Cortex of kidney (tissue), 1 donor: ENCODE measurements at places on chromosomes 16 and 17.

DNA sequence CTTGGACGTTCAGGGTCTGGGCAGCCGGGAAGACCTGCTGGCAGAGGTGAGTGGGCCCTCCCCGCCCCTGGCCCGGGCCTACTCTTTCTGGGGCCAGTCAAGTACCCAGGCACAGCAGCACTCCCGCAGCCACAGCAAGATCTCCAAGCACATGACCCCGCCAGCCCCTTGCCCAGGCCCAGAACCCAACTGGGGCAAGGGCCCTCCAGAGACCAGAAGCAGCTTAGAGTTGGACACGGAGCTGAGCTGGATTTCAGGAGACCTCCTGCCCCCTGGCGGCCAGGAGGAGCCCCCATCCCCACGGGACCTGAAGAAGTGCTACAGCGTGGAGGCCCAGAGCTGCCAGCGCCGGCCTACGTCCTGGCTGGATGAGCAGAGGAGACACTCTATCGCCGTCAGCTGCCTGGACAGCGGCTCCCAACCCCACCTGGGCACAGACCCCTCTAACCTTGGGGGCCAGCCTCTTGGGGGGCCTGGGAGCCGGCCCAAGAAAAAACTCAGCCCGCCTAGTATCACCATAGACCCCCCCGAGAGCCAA, 8.6 kb upstream of the ABCC3 start:
- DNase-seq = no peak

GRCh38 chr17:4657678-4658077, 16.2 kb upstream of the ALOX15 start:
- no peak for DNase-seq

- DNase-seq = no peak
Measured at GRCh38 chr16:11089504-11090124, 145.2 kb downstream of the CLEC16A start.

DNA sequence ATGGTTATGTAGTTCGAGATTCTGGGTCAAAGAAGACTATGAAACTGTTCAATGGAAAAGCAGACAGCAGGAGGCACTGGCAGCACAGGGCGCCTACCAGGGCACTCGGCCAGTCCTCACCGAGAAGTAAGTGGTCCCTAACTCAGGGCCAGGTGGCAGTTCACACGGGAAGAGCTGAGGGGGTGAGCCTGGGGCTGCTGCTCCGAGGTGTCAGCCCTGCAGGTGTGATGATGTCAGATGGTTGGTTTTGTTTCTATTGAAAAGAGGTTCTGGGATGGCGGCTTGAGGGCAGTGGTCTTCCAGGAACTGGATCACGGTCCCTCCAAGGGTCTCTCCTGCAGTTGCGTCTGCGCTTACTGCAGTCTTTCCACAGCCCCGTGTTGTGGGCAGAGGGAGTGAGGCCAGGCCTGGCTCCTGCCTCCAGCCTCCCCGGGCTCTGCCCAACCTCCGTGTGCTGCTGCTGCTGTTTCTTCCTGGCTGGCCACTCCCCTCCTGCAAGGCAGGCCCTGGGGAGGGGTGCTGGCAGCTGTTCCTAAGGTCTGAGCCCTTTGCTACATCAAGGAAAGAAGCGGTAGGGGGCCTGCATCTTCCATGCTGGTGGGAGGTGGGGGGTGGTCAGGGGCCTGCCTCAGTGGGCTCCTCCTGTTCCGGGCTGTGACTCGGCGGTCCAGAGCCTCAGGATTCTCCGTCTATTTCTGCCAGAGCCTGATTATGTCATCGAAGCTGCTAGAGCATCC, 22.6 kb downstream of the RNF213 start:
- DNase-seq = no peak

DNA sequence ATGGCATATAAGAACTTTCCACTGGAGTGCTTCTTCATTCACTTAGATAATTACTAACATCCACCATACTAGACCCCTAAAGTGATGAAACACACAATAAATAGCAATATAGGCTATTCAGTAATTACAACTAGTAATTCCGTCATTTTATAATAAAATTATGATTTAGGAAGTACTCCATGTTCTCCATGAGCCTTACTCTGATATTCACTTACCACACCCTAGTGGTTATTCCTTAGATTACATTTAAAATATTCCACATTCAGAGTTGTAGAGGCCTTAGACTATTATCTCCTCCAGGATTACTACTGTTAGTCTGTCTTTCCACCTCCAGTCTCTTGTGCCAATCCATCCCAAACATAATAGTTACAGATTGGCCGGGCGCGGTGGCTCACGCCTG, 62.4 kb downstream of the STH start:
- DNase-seq = no peak

DNA sequence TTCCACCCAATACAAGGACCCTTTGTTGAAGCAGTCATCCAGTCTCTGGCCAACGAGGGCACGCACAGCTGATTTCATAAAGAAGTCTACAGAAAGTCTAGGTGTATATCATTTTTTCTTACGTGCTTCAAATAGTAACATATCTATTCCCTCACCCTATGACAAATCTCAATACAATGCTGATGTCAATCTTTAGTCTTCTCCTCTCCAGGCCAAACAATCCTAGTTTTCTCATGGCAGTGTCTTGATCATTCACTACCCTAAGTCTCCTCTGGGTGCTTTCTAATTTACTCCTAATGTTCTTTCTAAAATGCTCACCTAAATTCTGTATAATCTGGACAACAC, 92.6 kb downstream of the CACNG1 start:
- no peak for DNase-seq

DNA sequence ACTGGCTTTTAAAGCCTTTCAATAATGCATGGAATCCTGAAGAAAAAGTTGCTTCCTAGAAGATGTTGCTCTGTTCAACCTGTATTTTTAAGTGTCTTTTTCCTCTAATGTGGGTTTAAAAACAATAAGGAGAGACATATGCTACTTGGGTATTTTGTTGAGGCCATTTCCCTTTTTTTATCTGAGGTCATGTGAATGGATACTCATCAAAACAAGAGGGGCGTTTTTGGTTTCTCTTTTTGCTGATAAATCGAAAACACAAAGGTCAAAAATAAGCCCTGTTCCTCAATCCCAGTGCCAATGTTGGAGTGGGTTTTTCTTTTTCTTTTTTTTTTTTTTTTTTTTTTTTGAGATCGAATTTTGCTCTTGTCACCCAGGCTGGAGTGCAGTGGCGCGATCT, 468.0 kb upstream of the RBFOX1 start:
- no peak for DNase-seq

- no peak for DNase-seq
Measured at GRCh38 chr17:53924530-53925455, 102.1 kb downstream of the KIF2B start.
